ENCODE measurements at places on chromosomes 2 and 18.

- DNase-seq = peak; percentile 56
Measured at GRCh38 chr18:77077941-77078689, 54.5 kb downstream of the MBP start.

- no peak for DNase-seq
Measured at GRCh38 chr2:45643095-45643494, 8.4 kb upstream of the PRKCE start.

GRCh38 chr2:190835303-190835930, 45.2 kb upstream of the GLS start:
- no peak for DNase-seq

DNA sequence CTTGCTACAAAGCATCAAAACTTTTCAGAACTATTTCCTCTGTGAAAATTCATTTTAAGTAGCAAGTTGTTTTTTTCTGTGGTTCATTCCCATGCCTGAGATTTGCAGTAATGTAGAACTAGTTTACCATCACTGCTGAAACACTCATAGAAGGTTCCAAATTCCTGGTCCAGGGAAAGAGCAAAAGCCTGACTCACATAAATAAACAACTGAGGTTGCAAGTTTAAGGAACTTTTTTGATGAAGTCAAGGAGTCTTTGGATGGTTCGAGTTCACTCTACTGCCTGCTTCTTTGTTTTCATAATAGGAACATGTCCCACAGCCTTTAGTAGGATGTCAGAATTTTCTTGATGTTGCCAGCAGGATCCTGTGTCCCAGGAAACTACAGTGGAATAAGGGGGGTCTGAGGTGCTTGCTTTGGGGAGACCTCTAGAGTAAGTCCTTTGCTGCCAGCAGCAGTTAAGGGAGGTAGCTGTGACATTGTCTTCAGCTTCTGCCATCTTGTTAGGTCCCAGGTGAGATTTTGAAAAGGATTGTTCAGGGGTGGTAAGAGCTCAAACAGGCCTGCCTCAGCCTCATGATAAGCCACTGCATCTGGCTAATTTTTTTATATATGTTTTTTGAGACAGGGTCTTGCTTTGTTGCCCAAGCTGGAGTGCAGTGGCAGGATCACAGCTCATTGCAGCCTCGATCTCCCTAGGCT, 43.9 kb downstream of the ACSL3 start:
- no peak for DNase-seq

DNA sequence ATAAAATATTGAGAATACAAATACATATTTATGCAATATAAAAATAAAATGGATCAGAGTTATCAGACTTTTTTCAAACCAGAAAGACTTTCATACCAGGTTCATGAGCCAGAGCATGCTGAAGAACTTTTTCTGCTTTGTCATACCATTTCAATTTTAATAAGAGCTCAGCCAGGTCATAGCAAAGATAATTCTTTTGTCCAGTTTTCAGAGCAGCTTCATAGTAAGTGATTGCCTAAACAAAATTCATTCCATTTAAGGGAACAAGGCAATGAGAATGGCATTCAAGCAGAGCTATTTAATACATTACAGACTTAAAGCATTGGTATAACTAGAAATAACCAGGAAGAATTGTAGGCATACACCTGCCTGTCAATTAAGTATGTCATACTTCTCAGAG, 42.3 kb downstream of the TTC21B start:
- no peak for DNase-seq

DNA sequence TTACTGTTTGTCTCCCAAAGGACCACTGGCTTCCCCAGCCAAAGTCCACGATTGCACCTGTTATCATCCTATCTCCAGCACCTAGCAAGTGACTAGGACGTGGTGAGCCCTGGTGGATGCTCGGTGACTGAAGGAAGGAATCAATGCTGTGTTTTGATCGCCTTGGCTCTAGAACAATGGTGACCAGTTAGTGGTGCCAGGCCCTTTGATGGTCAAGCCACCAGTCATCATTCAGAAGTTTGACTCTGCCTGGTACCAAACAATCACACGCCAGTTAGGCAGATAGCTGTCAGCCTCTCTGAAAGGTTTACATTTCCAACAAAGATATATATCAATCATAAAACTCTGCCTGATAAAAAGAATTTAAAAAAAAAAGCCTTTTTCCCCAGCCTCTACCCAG, 244.1 kb downstream of the SH3BP4 start:
- DNase-seq = no peak

- DNase-seq = peak; percentile 83
Measured at GRCh38 chr18:76491776-76492668, 3.0 kb downstream of the ZNF516 start.

DNA sequence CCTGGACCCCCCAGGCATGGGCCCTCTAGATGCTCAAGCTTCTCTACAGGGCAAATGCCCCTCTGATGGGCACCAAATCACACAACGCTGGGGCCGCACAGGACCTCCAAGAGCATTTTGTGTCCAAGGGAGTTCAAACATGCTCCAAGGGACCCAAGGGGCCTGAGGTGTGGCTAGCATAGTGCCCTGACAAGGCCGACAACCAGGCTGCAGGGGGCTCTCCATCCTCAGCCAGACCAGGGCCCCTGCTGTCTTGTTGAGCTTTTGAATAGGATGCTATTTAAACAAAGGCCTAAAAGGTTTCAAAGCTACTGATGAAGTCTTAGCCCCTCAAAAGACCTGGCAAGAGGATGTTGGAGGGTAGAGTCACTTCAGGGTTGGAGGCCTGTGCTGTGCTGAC, 33.1 kb downstream of the EN1 start:
- DNase-seq = no peak

DNA sequence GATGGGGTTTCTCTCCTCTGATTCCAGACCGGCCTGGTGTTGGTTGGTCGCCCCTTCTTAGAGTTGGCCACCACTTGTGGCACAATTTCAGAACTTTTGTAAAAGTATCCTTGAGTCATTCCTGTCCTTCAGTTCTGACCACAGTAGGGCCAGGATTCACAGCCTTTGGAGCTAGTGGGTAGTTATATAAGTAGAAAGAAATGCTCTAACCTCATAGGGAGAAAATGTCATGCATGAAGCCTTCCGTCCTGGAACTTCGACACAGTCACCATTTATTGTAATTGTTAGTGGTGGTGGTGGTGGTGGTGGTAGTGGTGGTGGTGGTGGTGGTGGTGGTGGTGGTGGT, 65.4 kb downstream of the EPAS1 start:
- no peak for DNase-seq

- peak; percentile 86 for DNase-seq
Measured at GRCh38 chr2:9174771-9175437, 31.7 kb upstream of the ASAP2 start.

- no peak for DNase-seq
Measured at GRCh38 chr2:6557737-6558136, 308.0 kb downstream of the CMPK2 start.

DNA sequence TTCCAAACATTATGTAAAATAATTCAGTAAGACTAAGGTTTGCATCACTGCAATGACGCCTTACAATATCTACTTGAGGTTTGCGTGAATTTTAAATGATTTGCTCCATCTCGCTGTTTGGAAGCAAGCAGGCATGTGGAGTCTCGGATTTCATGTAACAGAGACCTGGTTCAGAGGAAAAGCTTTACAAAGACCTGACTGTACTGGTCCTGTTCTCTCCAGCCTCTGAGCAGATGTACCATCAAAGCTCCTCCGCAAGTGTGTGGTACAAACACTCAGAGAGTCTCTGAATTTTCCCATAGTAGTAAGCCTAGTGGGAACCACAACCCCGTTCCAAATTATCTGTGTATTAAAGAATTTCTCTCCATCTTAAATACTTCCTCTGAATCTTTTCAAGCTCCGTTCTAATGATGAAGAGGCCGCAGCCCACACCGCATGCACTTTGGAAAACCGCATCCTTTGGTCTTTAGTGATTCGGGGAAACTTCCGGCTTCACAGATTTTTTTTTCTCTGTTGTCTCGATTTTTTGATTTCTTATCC, 728.1 kb upstream of the SOX11 start:
- no peak for DNase-seq

Data from suppressor macrophage (primary cell).